ENCODE measurements at places on chromosomes 2 and 18.
A peak's percentile ranks its signal among the peaks of the same experiment; 100 is the strongest.

DNA sequence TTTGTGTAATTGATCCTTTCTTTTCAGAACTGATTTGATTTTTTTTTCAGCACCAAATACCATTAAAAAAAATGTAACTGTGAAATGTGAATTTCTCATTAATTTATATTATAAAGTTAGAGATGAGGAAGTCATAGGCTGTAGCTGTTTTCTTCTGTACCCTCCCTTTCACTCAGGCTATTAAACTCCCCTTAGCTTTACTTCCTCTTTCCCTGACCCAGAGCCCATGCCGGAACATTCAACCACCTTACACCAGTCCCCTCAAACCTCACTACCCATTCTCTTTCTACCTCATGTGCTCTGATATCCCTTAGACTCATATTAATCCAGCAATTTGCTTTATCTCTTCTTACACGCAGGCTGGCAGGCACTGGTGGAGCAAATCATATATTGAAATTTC is 12.4 kb downstream of the GALNT5 start:
- no peak for DNase-seq

DNA sequence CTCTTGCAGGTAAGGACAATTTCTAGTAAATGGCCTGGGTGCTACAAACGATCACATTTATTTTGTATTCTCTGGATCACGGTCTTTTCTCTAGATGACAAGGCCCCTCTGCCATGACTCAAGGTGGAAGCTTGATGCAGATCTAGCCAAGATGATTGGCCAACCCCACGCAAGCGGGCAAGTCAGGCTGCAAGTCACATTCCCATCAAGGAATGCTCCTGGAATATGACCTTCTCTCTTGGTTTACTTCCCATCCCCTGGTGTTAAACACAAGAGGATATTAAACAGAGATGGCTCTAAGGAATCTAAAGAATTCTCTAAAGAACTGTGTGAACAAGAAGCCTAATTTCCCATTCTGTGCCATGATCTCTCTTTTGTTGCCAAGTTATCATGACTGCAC is 97.3 kb upstream of the SERPINE2 start:
- peak; percentile 68 for DNase-seq

GRCh38 chr2:152465541-152465940 is 130.6 kb downstream of the FMNL2 start:
- no peak for DNase-seq

- peak; percentile 50 for DNase-seq
Measured at GRCh38 chr2:9095690-9096089, 92.2 kb upstream of the MBOAT2 start.

- no peak for DNase-seq
Measured at GRCh38 chr2:222878301-222878876, 17.6 kb downstream of the ACSL3 start.

GRCh38 chr18:41761333-41762018 is 193.6 kb upstream of the PIK3C3 start:
- DNase-seq: peak; percentile 94

DNA sequence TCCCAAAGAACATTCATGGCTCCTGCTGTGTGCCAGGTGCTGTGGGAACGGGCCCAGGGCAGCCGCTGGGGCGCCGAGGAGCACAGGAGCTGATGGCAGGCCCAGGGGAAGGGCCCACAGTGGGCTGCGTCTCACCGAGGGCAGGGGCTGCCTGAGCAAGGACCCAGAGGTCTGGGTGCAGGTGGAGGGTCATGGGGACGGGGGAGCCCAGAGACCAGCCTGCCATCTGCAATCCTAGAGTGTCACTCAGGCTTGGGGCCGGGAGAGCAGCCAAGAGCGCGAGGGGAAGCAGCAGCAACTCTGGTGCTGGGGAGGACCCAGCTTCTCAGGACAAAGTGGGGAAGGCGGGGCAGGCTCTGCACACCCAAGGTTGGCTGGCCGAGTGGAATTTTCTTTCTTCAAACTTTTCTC is 207.4 kb downstream of the HDAC4 start:
- no peak for DNase-seq

DNA sequence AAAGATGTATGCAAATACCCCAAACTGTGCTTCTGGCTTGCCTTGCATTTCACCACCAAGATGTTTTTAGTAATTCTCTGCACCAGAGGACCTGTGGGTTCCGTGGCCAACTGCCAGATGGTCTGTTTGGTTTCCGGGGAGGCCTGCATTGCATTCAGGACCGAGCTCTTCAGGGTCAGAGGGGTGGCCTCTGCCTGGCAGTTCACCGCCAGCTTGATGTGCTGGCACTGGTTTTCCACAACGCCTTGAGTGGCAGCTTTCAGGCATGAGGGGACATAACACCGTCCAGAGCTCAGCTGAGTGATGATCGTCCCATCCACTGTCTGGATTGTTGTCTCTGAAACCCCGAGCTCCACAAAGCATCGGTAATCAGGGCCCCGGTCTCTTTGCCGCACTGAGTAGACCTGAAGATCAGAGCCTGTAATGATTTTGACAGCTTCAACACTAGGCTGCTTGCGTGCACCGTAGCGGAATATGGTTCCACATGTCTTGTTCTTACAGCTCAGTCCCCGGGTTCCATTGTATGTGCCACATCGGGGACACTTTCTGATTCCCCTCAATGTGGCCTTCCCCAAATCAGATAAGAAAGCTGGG is 9.4 kb downstream of the C2orf42 start:
- DNase-seq: no peak

DNA sequence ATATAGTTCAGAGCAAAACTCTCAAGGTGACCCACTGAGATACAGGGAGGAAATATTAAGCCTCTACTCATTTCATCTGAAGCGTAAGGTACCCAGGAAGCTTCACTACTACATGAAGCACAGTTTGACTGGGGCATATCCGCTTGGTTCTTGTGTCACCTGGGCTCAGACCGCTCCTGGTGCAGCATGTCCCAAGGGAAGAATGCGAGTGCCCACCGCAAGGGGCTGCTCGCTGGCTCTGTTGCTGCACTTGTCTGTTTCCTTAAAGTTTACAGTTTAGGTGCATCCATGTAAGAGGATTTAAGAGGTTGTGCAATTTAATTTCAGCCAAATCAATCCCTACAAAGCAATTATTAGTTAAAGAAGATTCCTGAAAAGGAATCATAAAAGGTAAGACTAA is 507.8 kb downstream of the FBXO15 start:
- no peak for DNase-seq

GRCh38 chr2:193868833-193869232 is 1674.1 kb upstream of the TMEFF2 start:
- DNase-seq: peak; percentile 10

DNA sequence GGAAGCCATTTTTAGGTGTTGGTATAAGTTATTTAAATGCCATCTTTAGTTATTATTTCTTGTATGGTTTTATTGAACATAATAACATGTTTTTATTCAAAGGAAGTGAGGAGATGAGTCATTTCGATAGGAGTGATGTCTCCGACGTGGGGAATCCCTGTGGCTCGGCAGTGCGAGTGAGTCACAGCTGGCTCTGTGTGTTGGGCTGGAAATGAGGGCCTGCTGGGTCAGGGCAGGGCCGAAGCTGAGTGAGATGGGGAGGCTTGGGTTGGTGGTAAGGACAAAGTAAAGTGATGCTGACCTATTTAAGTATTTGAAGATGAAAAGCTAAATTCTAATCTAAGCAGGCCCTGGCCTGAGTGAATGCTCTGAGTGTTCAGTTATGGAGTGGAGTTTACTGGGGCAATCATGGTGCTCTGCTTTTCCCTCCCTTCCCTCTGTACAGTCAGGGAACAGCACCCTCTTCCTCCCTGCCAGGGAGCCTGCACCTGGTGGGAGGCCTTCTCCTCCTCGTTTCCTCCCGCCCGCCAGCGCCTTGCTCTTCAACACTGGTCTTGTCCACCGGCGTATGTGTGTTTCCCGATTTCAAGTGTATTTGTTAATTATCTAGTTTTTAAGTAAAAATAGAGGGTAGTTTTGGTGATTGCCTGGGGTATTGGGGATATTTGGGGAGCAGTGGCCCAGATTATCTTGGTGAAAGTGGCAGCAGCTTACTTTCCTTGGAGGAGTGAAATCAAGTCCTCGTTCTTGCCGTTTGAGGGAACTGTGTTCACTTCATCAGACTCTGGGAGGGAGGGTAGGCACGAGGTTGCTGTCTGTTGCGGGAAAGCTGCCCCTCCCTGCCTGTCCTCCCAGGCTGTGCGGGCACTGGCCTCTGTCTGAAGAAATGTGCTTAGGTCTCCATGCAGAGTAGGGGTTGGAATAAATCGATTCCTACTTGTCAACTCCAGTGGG is 157.0 kb downstream of the LDLRAD4 start:
- peak; percentile 96 for DNase-seq

DNA sequence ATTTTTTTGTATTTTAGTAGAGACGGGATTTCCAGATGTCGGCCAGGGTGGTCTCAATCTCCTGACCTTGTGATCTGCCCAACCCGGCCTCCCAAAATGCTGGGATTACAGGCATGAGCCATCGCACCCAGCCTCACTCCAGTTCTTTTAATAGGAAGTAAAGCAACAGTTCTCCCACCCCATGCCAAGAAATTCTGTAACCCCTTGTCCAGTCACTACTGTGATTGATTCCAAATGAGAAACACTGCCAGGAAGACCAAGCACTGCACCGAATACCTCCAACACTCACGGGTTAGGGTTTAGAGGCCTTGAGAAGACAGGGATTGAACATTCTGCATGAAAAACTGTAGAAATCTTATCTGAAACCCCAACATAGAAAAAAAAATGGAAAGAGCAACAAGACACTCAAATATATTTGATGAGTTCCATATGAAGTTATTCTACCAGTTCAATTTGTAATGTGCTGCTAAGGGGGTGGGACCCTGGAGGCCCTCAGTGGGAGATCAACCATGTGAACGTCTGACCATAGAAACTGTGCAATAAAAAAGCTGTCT is 48.2 kb upstream of the BIN1 start:
- DNase-seq: peak; percentile 74

GRCh38 chr2:233414777-233415570 is 60.7 kb downstream of the DGKD start:
- peak; percentile 81 for DNase-seq

GRCh38 chr2:216354306-216354705 is 18.0 kb downstream of the MARCHF4 start:
- peak; percentile 58 for DNase-seq

DNA sequence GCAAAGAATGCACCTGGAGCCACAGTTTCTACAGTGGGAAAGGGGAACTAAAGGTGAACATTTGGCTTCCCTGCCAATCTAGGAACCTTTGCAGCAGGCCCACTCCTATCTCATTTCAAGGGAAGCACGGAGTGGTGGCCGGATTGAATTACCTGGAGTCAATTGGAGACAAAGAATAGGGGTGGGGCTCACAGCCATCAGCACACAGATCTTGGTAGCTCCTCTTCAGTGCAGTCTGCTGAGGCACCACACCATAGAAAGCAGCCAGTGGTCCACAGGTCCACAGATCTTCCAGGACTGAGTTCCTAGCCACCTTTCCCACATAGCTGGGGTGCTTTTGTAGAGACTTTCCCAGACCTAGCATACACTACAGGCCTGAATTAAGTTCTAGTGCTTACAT is 43.5 kb upstream of the NXPH2 start:
- DNase-seq: no peak

- no peak for DNase-seq
Measured at GRCh38 chr18:9854801-9855676, 30.7 kb upstream of the TXNDC2 start.

DNA sequence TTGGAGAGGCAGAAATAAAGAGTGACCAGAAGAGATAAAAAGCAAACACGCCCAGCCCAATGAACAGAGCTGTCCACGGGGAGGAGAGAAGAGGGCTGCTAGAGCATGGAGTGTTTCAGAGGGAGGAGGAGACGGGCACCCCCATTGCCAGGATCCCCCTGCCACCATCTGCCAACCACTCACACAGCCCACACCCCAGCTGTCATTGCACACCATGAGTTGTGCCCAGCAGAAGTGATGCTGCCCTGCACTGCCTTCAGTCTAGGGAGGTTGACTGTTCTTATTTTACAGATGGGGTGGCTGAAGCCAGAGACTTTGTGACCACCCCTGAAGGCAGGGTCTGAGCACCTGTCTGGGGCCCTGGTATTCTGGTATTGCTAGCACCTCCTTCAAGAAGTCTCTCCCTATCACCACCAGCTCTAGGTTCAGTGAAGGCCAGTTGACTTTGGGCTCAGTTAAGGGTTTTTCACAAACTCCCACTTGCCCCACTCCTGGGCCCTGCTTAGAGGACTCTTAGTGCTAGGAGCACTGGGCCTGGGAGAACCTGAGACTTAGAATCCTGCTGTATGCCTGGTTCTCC is 2.4 kb downstream of the FABP1 start:
- DNase-seq: no peak

- no peak for DNase-seq
Measured at GRCh38 chr18:51248685-51249084, 51.2 kb upstream of the MEX3C start.

DNA sequence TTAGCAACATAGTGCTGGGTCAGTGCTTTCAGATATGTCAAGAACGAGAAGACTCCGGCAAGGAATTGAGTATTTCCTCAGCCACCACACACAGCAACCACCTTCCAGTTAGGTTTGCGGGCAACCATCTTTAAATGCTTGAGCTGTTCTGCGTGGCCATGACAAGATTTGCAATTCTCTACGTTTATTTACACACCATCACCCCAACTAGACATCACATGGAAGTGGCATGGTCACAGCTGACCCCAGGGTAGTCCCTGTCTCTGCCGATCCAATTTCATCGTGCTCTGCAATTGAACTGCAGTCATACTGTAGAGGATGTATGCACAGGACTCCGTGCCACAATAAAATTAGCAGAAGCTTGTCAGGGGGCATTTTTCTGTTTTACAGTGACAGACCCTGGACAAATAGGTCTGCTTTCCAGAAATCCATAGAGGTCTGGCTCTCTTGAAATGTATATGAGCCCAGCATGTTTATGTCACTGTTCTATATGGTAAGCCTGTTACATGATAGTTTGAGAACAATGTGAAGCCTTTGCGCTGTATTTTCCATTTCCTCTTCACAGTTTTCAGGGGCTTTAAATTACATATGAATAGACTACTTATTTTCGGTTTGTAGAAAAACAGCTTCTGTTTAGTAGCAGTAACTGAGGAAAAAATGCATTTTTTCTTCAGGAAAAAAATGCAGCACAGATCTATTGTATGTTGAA is 605.2 kb downstream of the NR4A2 start:
- DNase-seq: no peak

DNA sequence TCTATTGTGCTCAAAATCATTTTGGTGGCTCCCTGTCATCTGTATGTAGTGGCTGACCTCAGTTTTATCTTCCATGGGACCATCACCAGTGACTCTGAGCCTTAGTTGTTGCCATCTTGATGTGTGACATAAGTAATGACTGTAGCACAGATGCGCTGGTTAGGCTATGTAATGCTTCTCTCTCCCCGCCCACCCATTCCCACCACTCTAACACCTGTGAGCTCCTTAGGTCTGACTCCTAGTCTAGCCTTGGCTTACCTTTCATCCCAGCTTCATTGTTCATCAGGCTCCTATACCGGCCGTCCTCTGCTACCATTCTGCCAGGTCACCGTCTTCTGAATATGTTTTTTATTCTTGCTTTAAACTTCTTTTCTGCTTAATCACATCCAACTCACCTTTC is 17.2 kb downstream of the MYO1B start:
- no peak for DNase-seq

DNA sequence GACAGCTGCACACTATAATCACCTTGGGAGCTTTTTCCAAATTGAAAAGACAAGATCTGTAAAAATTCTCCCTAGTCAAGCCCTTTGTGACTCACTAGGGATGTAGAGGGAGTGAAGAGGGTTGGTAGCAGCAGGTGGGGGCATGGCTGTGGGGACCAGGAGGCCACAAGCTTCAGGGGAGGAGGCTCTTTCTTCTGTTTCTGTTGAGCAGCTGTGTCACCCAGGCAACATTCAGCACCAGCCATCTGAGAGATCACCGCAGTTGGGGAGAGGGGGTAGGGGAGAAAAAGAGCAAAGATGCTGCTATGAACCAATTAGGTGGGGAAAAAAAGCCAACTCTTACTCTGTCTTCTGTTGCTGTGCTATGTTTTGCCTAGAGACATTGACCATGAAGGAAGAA is 352.3 kb upstream of the MEIS1 start:
- DNase-seq: no peak

GRCh38 chr2:138534791-138535190 is 33.2 kb downstream of the SPOPL start:
- DNase-seq: no peak
